ENCODE measurements at places on chromosomes 2 and 18.

DNA sequence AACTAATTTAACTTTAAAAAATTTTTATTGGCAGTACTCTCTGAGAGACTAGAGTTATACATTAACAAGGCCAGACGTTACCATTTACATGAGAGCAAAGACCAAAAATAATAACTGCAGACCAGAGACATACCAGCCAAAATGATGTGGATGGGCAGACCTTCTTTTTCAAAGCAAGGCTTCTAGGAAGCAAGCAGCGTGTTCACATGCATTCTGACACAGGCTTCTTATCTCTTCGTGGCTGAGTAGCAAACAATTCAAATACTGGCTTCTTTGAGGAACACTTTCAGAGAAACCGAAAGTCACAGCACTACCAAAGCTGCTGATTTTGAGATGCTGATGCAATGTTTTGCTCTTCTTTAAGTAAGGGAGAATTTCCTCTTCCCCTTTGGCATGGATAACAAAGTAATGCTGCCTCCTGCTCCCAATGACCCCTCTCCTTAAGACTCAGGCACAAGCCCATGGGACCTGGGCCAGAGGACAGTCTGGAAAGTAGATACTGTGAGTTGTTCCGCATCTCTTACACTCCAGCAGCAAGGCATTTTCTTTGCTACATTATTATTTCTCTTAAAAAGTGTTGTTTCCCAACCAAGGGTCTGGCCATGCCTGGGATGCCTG, 181.9 kb downstream of the MREG start:
- DNase-seq = peak; percentile 9

GRCh38 chr2:186460465-186460864, 25.6 kb upstream of the ZC3H15 start:
- no peak for DNase-seq

DNA sequence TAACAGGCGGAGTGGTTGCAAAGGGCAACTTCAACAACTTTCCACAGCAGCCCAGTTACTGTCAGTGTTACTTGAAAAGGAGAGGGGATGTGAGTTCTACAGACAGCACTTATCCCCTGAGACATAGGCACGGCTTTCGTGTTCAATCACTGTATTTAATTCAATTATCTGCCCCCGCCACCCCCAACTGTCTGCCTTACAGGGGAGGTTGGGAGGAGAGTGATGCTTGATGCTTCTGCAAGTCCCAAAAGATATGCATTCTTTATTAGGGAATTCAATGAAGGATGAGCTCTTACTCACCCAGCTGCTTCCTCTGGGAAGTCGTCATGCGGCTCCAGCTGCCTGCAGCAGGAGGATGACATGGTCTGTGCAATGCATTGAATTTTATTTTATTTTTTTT, 639.9 kb downstream of the DCC start:
- no peak for DNase-seq

- DNase-seq = no peak
Measured at GRCh38 chr2:133409581-133410285, 158.5 kb downstream of the NCKAP5 start.

All from tibial nerve (tissue), 4 donors.